ENCODE measurements at places on chromosomes 7 and 10. TPM values are rescaled to one million over a fixed set of nuclear protein-coding genes. Genes with fewer than 3 reads are reported as not detected.

DNA sequence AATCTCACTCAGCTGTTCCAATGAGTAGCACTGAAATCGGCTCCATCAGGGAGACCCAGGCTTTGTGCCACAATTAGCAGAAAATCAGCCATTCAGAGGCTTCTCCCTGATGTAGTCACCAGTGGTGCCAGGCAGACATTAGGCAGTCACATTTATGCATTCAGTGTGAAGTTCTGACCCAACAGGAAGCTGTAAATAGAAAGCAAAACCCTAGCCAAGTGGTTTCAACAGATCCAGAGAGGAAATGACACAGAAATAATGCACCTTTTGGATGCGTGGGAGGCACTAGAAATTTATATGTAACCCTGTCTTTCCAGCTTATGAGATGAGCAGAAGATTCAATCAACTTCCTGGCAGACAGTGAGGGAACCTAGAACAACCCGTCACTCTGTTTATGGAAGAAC is 186.4 kb downstream of the PDE1C start:
- no peak for DNase-seq

AGAP3 gene
- 43.2 TPM for total RNA-seq

GRCh38 chr7:93196336-93196735 is 29.9 kb downstream of the HEPACAM2 start:
- DNase-seq, result no peak

CHST12 gene
- 6.6 TPM for total RNA-seq

PON3 gene
- not detected for total RNA-seq

GRCh38 chr10:90741926-90742565 is 115.8 kb downstream of the HTR7 start:
- no peak for DNase-seq

GRCh38 chr10:46329690-46330016 is 42.9 kb downstream of the ANTXRL start:
- no peak for DNase-seq

- no peak for DNase-seq
Measured at GRCh38 chr10:47261556-47261955, 38.4 kb upstream of the GDF10 start.

DNA sequence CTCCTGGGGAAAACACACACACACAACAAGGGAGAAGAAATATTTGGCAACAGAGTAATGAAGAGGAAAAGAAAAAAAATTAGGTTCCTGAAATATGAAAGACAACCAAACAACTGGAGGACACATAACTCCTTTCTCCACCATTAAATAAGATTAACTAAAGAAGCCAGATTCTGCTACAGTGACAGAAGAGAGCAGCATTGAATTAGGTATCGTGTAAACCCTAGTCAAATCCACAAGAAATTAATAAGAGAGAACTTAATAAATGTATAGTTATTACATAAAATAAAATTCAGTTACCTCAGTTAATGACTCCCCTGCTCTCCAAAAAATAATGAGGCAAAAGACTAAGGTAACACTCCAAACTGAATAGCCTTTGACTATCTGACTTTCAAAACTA is 306.7 kb downstream of the CRPPA start:
- DNase-seq, result no peak

- no peak for DNase-seq
Measured at GRCh38 chr10:124722798-124723783, 21.1 kb downstream of the FAM53B start.

Data from CD4-positive, alpha-beta T cell (primary cell).